Mesenteric fat pad (tissue), 1 donor: ENCODE measurements at places on chromosomes 7 and 10. TPM values are rescaled to one million over a fixed set of nuclear protein-coding genes. Genes with fewer than 3 reads are reported as not detected.
A peak's percentile ranks its signal among the peaks of the same experiment; 100 is the strongest.

The GPR141 gene
- total RNA-seq: 0.77 TPM

The OR9A2 gene
- total RNA-seq: not detected

The DUSP5 gene
- 32.4 TPM for total RNA-seq

GRCh38 chr7:106444068-106444655 is 159.4 kb upstream of the NAMPT start:
- no peak for DNase-seq

DNA sequence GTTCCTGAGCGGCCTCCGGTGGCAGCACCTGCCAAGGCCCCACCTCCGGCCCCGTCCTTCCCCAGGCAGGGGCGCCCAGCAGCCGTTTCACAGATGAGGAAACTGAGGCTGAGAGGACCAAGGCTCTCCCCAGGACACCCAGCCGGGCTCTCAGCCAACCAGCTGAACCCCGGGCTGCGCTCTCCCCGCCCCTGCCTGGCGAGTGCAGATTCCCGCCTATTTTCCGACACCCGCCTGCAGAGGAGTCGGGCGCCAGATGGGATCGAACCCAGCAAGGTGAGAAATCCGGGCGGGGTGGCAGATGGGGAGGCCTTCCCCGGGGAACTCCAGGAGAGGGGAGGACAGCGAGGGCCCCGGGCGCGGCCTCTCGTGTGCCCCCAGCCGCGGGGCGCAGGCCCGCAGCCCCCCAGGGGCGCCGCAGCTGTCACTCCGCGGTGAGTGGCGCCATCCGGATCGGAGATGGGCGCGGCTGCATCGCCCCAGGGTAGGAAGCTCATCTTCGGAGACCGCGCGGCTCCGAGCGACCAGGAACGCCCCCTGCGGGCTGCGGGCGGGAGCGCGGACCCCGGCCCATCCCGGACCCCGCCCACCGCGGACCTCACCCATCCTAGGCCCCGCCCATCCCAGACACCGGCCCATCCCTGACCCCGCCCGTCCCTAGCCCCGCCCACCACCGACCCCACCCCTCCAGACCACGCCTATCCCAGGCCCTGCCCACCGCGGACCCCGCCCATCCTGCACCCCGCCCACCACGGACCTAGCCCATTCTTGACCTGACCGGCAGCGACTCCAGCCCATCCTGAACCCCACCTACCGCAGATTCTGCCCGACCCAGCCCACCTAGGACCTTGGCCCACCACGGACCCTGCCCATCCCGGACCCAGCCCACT is 90.3 kb downstream of the MICALL2 start:
- no peak for DNase-seq

DNA sequence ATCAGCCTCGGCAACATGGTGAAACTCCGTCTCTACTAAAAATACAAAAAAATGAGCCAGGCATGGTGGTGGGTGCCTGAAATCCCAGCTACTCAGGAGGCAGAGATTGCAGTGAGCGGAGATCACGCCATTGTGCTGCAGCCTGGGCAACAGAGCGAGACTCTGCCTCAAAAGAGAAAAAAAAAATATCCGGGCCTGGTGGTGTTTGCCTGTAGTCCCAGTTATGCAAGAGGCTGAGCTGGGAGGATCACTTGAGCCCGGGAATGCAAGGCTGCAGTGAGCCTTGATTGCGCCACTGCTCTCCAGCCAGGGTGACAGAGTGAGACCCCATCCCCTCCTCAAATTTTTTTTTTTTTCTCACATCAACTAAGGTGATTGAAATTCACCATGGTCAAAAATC is 42.8 kb downstream of the CDC123 start:
- no peak for DNase-seq

- DNase-seq: peak; percentile 69
Observed at GRCh38 chr10:651692-652091, 37.8 kb downstream of the DIP2C start.

- no peak for DNase-seq
Observed at GRCh38 chr10:132783940-132784865, 1.7 kb downstream of the NKX6-2 start.

DNA sequence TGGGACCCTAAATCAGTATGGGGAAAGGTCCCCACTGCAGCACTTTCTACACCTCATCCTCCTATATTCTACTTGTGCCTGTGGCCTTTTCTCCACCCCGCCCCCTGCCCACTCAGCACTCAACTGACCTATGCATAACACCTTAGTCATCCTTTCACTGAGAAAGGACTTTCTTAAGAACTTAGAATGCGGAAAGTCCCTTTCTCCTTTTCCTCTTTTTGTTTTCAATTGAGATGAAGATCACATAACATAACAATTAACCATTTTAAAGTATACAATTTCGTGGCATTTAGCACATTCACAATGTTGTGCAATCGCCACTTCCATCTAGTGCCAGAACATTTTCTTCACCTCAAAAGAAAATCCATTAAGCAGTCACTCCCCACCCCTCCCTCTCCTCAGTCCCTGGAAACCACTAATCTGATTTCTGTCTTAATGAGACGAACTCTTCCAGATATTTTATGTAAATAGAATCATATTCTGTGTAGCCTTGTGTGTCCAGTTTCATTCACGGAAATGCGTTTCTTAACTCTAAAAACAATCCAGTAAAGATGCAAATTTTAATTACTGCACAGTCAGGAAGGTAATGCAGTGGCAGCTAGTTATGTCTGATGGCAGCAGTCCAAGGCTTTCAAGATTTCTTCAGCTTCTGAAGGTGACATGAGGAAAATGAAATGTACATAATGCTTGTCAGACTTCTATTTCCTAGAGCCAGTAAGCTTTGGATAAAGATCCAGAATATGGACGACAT is 41.7 kb downstream of the FAS start:
- no peak for DNase-seq

DNA sequence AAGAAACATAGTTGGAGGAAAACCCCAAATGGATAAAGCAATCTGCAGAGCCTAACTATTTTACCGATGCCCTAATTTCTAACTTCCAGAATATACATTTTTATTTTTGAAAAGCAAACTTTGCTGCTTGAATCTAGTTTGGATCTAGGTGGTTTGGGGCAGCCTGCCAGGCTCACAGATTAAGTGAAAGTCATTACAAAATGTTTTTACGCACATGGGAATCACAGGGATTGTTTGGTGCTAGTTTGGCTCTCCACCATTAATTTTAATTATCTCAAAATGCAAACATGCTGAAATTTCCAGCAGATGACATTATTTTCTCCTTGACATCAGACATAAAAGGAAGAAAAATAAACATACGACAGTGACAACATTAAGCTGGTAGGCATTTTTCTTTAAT is 166.7 kb upstream of the INHBA start:
- DNase-seq: no peak

DNA sequence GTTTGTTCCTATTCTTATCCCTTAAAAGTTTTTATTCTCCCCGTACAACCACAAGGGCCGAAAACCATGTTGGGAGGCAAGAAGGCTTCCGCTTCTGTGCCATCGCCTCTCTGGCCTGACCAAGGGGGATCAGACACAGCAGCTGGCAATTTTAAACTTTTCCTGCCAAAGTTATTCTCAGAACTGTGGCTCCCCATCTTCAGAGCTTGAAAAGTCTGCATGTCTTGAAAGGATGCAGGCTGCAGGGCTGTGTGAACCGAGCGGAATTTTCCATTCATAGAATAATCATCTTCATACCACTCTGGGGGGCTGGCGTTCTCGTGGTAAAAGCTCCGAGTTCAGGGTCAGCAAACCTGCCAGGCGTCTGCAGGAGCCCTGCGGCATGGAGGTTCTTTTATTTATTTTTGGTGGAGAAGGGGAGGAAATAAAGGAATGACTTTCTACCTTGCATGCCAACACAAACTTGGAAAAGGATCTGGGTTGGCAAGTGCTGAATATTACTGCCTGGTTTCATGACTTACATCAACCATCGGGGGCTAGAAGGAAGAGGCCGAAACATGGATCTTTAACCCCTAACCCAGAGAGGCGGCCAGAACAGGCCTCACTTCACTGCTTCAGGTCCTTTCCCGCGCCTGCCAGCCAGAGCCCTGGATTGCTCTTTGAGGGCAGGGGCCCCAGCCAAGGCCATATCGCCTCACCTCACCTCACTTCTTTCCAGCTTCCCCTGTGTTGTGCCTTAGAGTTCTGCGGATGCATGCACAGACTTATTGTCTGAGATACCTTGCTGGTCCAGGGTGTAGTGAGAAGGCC is 3.0 kb upstream of the NANOS1 start:
- no peak for DNase-seq

GRCh38 chr10:116853701-116854100 is 4.4 kb downstream of the ENO4 start:
- no peak for DNase-seq

DNA sequence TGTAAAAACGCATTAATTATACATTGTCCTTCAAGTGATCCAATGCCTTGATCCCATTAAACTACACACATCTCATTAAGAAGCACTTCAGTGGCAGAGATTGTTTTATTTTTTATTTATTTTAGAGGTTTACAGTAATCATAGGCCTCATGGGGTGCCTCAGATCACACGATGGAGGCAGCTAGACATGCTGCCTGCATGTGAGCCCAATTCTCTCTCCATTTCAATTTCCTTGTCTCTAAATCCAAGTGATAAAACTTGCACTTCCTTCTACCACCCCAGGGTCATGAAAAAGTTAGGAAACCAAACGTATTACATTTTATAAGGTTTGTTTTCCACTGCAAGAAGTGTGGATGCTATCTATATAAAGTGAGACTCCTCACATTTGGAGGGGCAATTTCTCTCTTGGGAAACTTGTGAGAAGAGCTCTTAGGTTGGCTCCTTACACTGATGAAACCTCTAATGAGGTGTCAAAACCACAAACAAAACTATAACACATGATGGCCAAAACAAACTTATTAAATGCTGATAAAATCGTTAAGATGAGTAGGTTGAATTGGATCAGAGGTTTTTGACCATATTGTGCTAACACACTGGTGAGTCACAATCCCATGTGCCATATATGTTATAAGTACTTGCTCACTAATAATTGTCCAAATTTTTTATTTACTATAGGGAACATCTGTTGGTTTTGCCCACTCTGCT is 22.3 kb upstream of the XPNPEP1 start:
- no peak for DNase-seq

DNA sequence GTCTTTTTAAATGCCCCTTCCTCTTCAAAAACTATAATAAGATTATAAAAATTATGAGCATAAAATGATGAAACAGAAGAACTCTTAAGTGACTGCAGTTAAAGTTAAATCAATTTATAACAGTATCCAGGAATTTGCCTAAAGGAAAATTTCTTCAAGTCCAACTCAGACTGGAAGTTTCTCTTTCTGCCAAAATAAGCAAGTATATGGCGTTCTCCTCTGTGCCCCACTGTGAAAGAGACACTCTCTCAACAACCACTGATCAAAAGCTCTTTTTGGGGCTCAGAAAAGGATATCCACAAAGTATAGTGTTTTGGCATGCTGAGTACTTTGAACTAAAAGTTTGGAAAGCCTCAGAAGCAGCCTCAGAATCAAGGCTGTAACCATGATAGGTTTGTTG is 139.9 kb downstream of the SKIDA1 start:
- no peak for DNase-seq

DNA sequence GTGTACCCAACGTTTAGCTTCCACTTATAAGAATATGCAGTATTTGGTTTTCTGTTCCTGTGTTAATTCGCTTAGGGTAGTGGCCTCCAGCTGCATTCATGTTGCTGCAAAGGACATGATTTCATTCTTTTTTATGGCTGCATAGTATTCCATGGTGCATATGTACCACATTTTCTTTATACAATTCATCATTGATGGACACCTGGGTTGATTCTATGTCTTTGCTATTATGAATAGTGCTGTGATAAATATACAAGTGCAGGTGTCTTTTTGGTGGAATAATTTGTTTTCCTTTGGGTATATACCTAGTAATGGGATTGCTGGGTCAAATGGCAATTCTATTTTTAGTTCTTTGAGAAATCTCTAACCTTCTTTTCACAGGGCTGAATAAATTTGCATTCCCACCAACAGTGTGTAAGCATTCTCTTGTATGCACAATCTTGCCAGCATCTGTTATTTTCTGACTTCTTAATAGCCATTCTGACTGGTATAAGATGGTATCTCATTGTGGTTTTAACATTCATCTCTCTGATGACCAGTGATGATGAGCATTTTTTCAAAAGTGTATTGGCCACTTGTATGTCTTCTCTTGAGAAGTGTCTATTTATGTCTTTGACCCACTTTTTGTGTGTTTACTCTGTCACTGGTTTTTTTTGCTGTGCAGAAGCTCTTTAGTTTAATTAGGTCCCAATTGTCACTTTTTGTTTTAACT is 72.5 kb upstream of the CC2D2B start:
- no peak for DNase-seq

DNA sequence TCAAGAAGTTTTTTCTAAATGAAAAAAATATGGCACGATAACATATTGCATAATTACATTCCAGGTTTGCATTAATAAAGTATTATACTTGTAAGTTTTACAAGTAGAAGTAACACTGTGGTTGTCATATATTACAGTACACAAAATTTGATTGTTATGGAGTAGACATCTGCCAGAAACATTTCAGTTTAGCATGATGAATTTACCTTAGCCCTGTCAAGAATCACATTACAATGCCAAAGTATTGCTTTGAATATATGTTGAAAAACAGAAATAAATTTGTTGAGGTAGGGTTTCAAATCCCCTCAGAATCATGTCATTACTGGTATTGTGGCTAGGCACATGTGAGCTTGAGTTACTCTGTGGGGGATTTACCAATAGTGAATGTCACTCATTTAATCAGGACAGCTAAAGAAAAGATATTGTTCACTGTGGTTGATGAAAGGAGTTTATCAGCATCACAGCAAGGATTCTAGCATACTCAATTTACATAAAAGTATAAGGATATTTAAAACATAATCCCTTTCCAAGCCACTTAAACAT is 112.1 kb downstream of the MDFIC start:
- no peak for DNase-seq
